Nephron progenitor cell (in vitro differentiated cells): ENCODE measurements at places on chromosomes 6 and 20.

DNA sequence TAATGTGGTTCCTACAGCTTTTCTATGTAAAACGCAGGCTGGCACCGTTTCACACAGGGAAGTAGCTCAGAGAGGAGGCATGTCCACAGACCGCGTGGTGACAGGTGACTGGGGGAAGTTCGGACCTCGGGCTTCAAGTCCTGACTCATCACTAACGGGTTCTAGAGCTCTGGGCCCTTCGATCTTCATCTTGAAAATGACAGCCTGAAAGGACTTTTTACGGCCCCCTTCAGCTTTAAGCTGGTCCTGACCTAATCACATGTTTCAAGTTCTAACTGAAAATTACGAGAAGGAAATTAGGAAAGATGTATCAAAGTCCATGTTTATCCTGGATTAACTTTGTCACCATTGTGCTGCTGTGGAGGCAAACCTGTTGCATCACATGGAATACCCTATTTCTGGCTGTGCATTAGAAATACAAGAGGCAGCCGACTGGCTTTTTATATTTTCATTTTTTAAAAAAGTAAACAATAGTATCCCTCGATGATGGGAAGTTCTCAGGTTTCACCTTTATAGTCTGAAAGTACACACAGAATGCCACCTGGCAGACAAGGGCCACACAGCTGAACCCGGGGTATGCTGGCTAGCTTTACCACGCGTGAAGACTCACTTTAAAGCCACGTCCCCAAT is 2.0 kb downstream of the MAN1A1 start:
- no peak overlapping the region for H3K27ac ChIP-seq
- H3K36me3 ChIP-seq, result peaks cover 12% of the 10 kb centered on the region
- peak overlapping the region; percentile 89 for H3K4me3 ChIP-seq

- no peak overlapping the region for H3K27ac ChIP-seq
- no peak overlapping the region for H3K4me3 ChIP-seq
- H3K4me1 ChIP-seq, result peaks cover 15% of the 10 kb centered on the region
- H3K36me3 ChIP-seq, result no peaks in the 10 kb centered on the region
- DNase-seq, result no peak
- H3K27me3 ChIP-seq, result peaks cover 14% of the 10 kb centered on the region
Observed at GRCh38 chr6:42334870-42335269, 116.9 kb downstream of the TRERF1 start.

DNA sequence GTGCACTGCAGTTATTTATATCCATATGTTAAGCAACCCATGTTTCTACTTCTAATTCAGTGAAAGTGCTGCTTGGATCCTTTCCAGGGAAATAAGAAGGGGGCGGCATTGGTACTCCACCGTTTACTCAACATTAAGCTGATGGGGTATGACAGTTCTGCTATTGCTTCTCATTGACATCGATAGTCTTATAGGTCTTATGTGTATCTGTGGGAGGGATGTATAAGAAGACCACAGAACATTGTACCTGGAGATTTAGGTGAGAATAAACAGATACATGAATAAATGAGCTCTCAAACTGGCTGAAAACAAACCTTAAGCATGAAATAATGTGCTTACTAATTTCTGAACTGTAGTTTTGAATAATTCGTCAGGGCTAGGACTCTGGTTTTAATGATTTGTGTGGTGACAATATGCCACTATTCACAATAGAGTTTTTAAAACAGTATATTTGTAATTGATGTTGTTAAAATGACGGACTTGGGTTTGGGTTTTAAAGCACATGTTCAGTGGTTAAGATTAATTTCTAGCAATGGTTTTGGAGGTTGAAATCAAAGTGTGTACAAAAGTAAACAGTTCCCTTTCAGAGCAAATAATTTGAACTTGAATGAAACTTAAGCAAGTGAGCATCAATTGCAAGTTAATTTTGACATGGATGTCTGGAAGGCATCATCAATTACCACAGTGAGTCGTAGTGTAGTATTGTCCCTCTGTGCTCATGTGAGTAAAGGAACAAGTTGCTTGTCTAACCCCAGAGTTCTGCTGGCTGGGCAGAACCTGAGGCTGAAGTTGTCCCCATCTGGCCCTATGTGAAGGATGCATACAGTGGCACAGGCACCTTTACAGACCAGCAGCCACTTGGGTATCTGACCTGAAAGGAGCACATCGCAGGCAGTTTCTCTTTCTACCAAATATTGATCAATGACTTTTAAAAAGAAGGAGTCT is 84.7 kb upstream of the SUPT3H start:
- H3K27me3 ChIP-seq, result no peaks in the 10 kb centered on the region
- peaks cover 5% of the 10 kb centered on the region for H3K4me1 ChIP-seq
- no peak for DNase-seq
- no peak overlapping the region for H3K4me3 ChIP-seq
- H3K27ac ChIP-seq, result no peak overlapping the region
- H3K36me3 ChIP-seq, result no peaks in the 10 kb centered on the region

- no peak overlapping the region for H3K4me3 ChIP-seq
- H3K27ac ChIP-seq, result no peak overlapping the region
- no peak for DNase-seq
Observed at GRCh38 chr6:39855356-39855995, 63.3 kb downstream of the DAAM2 start.

GRCh38 chr20:22795433-22795832 is 211.1 kb upstream of the FOXA2 start:
- peaks cover 21% of the 10 kb centered on the region for H3K4me1 ChIP-seq
- peaks cover 2% of the 10 kb centered on the region for H3K27me3 ChIP-seq
- DNase-seq, result no peak

DNA sequence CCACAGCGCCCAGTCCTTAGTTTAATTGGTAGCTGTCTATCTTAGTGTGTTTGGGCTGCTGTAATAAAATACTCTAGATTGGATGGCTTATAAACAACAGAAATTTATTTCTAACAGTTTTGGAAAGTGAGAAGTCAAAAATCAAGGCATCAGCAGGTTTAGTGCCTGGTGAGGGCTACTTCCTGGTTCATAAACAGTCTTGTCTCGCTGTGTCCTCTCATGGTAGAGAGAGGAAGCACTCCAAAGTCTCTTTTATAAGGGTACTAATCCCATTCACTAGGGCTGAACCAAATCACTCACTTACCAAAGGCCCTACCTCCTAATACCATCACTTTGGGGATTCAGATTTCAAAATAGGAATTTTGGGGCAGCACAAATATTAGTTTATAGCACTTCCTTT is 336.9 kb upstream of the RSPO3 start:
- no peak overlapping the region for H3K27ac ChIP-seq
- H3K27me3 ChIP-seq, result no peaks in the 10 kb centered on the region
- H3K36me3 ChIP-seq, result no peaks in the 10 kb centered on the region
- no peak overlapping the region for H3K4me3 ChIP-seq
- peaks cover 35% of the 10 kb centered on the region for H3K4me1 ChIP-seq
- DNase-seq, result no peak

DNA sequence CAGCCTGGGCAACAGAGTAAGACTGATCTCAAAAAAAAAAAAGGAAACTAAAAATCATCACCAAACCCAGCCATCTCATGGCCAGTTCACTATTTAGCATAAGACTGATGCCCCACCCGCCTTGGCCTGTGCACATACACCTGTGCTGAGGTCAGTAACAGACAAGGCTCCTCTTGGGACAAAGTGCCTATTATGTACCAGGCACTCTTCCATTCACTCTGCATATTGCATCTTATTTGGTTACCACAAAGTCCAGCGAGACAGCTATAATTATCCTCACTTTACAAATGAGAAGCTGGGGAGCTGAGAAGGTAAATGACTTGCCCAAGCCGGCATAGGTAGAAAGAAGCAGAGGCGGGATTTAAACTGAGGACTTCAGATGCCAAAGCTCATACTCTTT is 3.8 kb downstream of the PTPRT start:
- no peak for DNase-seq
- H3K36me3 ChIP-seq, result no peaks in the 10 kb centered on the region
- H3K27me3 ChIP-seq, result peaks cover 60% of the 10 kb centered on the region

DNA sequence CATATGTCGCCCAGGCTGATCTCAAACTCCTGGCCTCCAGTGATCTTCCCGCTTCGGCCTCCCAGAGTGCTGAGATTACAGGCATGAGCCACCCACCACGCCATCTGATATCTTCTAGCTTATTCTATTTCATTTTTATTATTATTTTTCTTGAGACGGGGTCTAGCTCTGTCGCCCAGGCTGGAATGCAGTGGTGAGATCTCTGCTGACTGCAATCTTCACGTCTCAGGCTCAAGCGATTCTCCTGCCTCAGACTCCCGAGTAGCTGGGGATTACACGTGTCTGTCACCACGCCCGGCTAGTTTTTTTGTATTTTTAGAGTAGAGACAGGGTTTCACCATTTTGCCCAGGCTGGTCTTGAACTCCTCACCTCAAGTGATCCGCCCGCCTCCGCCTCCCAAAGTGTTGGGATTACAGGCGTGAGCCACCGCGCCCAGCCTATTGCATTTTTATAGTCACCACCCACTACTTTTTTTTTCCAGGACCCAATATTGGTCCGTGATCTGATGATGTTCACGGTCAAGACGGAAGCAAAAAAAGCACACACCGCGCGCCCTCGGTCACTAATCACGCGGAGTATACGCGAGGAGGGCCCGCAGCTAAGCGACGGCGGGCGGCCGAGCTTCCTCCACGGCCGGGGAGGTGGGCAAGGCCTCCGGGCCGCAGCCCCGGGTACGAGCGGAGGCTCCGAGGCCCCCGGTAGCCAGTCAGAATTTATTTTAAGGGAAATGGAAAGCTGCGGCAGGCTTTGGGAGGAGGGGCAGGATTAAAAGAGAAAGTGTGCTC is 1.1 kb upstream of the LSM14B start:
- peak overlapping the region; percentile 83 for H3K4me3 ChIP-seq
- peaks cover 19% of the 10 kb centered on the region for H3K36me3 ChIP-seq
- H3K27ac ChIP-seq, result peak overlapping the region; percentile 42
- peaks cover 51% of the 10 kb centered on the region for H3K27me3 ChIP-seq
- DNase-seq, result no peak
- H3K4me1 ChIP-seq, result peaks cover 36% of the 10 kb centered on the region

DNA sequence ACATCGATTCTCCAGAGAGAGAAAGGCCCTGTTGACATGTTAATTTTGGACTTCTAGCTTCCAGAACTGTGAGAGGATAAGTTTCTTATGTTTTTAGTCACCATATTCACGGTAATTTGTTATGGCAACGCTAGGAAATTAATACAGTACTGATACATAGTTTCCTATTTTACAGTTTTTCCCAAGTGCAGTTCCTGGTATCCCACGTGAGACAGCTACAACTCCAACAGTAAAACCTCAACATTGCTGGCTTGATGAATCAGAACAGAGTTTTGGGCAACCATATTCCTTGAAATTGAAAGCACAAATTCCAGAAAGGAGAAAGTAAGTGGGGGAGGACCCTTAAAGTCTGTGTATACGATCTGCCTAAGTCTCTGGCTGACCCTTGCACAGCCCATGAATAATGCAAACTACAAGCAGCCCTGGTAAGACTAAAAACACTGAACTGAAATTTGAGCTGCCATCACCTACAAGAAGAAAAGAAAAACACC is 505.1 kb upstream of the NRSN1 start:
- no peak overlapping the region for H3K4me3 ChIP-seq
- peak overlapping the region; percentile 41 for H3K27ac ChIP-seq
- H3K4me1 ChIP-seq, result peaks cover 19% of the 10 kb centered on the region
- no peak for DNase-seq
- H3K36me3 ChIP-seq, result no peaks in the 10 kb centered on the region

GRCh38 chr6:168737481-168737880 is 296.5 kb downstream of the SMOC2 start:
- H3K27me3 ChIP-seq, result no peaks in the 10 kb centered on the region
- H3K36me3 ChIP-seq, result peaks cover 12% of the 10 kb centered on the region
- DNase-seq, result no peak
- H3K4me1 ChIP-seq, result peaks cover 3% of the 10 kb centered on the region

DNA sequence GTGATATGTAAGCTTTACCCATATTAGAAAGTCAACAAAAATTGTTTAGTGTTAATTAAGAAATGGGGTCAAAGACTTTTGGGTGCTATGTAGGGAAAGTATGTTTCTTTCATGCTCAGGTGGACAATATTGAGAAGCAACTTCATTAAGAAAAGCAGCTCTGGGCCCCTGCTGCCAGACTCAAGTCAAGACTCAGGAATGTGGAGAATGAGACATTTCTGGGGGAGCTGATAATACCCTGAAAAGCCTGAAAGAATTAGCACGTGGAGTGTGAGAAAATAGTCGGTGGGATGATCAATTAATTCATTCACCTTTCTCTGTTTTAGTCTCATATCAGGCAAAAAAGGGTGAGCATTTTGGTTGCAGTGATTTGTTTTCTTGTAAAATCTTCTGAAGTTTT is 175.1 kb upstream of the IMPG1 start:
- H3K4me1 ChIP-seq, result no peaks in the 10 kb centered on the region
- H3K4me3 ChIP-seq, result no peak overlapping the region
- no peak for DNase-seq
- H3K27ac ChIP-seq, result no peak overlapping the region
- H3K27me3 ChIP-seq, result no peaks in the 10 kb centered on the region

DNA sequence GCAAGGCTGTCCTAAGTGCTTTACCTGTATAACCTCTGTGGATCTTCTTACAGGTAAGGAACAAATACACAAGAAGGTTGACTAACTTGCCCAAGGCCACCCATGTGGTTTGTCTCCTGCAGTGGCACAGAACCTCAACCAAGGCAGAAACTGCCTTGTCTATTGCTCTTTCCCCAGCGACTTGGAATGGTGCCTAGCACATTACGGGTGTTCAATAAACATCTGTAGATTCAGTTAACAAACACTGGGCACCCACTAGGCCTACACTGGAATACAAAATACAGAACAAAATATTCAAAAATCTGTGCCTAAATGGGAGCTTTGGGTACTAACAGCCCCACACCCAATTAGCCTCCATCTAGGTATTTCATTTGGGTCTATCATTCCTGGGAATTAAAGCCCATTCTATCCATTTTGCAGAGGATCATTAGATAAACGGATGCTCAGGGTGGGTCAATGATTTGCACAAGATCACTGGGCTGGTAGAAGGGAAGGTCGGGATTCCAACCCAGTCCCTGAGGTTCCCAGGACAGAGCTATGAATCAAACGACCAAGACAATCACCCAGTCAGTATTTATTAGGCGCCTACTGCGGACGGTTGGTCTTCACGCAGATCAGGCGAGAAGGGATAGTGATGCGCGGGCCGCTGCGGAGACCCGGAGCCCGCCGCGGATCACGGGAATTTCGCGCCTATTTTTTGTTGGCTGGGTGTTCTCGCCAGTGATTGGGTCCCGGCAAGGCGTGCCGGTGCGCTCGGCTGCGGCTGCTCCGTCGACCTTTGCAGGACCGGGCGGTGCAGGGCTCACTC is at the start of gene STK35:
TSS of gene STK35 (plus strand) at position 771 of the 808 bp plus-strand sequence. CDS start 55 bp downstream, outside the sequence.
- peak within 1 kb of the TSS; percentile 90 for H3K4me3 ChIP-seq
- H3K36me3 ChIP-seq, result peaks cover 12% of the 10 kb centered on the region
- DNase-seq, result no peak
- peaks cover 43% of the 10 kb centered on the region for H3K4me1 ChIP-seq
